D721Med (cell line): ENCODE measurements at places on chromosomes 2 and 18.

DNA sequence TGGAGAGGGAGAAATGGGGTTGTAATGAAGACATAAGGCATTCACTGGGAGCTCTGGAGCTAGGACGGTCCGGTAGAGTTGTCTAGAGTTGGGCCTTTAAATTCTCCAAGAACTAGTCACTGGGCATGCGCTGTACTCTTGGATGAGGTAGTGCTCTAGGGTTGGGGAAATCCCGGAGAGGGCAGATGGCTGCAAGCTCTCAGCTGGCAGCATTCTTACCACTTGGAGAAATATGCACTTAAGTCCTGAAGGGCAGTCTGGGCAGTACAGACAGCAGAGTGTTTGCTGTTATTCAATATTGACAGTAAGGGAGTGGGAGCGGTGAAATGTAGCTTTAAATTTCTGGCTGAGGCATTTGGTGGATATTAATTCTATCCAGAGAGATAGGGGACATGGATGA is 214.6 kb downstream of the RDH14 start:
- no peak for DNase-seq

GRCh38 chr2:55157474-55157884 is 74.6 kb downstream of the CLHC1 start:
- no peak for DNase-seq

- no peak for DNase-seq
Observed at GRCh38 chr2:71018625-71019024, 24.0 kb upstream of the TEX261 start.

- DNase-seq = no peak
Observed at GRCh38 chr18:3704556-3705344, 254.8 kb downstream of the TGIF1 start.

DNA sequence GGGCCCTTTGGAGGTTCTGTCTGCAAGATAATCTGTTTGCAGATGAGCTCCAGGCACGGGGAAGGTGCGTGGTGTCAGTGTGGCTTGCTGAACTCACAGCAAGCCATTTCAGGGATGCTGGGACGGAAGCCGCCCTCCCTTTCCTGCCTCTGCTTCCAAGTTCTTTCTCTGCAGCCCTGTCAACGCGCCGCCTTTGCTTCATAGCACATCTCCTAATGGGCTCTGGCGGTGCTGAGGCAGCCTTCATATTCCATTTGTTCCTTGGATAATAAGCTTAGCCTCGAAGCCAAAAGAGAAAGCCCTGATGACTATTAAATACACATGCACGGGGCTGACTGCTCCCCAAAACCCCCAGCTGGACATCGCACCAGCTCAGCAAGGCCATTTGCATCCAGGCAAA is 81.7 kb upstream of the TAF1B start:
- no peak for DNase-seq

DNA sequence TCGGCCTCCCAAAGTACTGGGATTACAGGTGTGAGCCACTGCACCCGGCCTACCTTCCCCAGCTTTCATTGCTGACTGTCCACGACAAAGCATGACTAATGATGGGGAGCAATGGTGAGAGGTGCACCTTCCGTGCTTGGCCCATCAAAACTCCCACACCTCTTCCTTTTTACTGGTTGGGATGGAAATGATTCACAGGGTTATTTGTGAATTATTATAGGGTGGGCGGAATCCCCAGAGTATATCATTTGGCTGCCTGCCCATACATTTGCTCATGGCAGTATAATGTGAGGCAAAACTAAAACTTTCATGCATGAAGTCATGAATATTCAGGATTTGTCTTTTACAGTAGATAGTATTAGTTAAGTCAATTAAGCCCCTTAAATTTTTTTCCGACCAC is 334.2 kb upstream of the NETO1 start:
- DNase-seq = no peak

DNA sequence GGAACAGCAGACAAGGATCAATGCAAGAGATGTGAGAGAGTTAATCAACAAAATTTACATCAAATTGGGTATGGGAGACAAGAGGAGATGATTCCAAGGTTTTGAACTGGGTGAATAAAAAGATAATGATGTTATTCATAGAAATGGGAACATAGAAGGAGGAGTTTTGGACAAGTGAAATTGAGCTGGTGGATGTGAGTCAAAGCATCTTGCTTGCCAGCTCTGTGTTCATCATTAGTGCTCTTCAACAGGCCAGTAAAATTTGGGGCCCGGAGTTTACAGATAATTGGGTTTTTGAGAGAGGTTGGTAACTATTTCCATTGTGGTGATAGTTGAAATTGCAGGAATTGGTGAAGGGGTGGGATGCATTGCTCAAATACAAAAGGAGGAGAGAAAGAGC is 69.9 kb upstream of the CAVIN2 start:
- no peak for DNase-seq

GRCh38 chr2:11711354-11711716 is 35.1 kb upstream of the LPIN1 start:
- no peak for DNase-seq

DNA sequence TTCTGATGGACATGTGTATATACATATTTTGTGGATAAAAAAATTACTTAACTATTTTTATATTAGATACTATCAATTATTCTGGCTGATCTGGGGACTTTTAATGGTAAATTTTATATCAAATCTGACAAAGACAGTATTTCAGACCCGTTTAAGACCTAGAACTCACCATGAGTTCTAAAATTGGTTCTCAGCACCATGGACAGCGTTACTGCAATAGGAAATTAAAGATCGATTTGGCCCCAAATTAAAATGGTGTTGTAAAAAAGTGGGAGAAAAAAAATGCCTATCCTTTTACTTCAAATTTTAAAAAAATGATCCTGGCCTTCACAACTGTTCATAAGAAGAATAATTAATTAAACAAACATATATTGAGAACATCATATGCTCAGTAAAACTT is 919 bp upstream of the SCN2A start:
- DNase-seq = no peak

- DNase-seq = no peak
Observed at GRCh38 chr2:207852791-207853190, 83.1 kb upstream of the FZD5 start.

- DNase-seq = no peak
Observed at GRCh38 chr2:119012345-119013301, 70.6 kb downstream of the MARCO start.

DNA sequence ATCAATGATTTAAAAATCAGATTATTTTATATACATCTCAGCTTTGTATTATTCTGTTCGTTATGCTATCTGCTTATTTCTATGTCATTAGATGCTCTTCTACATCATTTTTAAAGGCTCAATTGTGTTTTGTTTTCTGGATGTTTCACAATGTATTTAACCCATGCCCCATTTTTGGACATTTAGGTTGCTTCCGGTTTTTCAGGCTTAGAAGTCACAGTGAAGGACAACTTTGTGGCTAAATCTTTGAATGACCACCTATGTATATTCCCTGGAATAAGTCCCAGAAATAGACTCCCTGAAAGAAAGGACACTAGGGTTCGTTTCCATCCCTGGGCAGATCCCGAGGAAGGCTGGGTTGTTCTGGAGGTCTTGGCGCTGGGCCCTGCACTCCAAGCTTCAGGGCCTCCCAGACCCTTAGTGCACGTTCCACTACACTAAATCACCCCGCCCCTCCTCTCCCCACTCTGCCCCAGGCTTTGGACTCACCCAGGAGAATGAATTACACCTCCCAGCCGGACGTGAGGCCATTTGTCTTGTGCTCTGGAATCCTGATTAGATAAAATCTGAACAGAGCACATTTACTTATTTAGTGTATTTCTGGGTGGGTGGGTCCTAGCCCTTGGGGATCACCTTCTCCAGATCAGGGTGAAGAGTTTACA is 188.2 kb downstream of the ZFP36L2 start:
- no peak for DNase-seq

- no peak for DNase-seq
Observed at GRCh38 chr2:213678437-213679218, 394.4 kb downstream of the SPAG16 start.

GRCh38 chr2:105099153-105099552 is 61.3 kb downstream of the MRPS9 start:
- no peak for DNase-seq

GRCh38 chr18:31294199-31294747 is 23.7 kb upstream of the DSG1 start:
- no peak for DNase-seq

GRCh38 chr2:233015019-233015645 is 2.1 kb upstream of the NGEF start:
- DNase-seq = no peak

GRCh38 chr18:7642331-7642890 is 75.3 kb downstream of the PTPRM start:
- no peak for DNase-seq

- DNase-seq = no peak
Observed at GRCh38 chr2:137118140-137118539, 352.8 kb downstream of the THSD7B start.

DNA sequence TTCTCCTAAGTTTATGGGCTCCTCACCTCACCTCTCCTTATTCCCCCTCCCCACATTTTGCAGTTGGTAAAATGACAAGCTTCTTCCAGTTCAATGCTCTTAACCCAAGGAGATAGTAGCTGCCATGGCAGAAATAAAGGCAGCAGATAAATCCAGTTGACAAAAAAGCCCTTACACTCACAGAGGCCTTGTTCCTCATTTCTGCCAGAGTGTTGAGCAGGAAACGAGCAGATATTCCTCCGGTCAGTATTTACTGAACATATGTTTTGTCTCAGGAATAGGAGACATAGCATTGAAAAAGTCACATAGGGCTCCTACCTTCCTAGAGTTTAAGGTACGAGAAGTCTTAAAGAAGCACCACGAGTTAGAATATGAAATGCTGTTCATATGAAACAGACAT is 493.7 kb upstream of the TNP1 start:
- DNase-seq = no peak

- peak; percentile 52 for DNase-seq
Observed at GRCh38 chr2:32946314-32947075, at the start of gene LTBP1. TSS of gene LTBP1 (plus strand) at chr2:32946953. CDS start at chr2:32947325, 372 bp downstream.

DNA sequence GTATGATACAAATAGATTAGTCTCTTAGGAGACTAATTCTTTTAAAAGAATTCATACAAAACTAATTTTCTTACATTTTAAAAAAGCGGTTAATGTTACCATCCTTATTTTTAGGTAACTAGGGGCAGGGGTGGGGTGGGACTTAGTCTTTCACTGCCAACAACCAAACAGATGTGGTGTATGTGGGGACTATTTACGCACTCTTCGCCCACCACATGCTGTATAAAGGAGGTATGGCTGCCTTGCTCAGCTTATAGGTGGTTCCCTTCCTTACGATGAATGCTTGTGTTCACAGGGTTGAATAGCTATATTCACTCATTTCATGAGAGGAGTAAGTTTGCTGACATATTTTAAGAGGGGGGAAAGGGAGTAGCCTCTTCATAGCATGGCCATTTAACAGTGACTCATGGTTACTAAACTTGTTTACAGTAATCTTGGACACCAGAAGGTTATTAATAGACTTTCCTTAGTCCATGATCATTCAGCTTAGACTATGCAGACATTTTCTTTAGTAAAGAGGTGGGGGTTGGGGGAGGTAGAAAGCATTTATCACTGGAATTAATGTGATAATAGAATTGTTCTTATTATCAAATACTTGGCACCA is 61.8 kb downstream of the CAB39 start:
- no peak for DNase-seq

GRCh38 chr2:29492701-29493100 is 377.5 kb downstream of the CLIP4 start:
- no peak for DNase-seq

- no peak for DNase-seq
Observed at GRCh38 chr2:233012301-233012971, 620 bp downstream of the NGEF start.

GRCh38 chr2:37671816-37672103 is 318 bp upstream of the CDC42EP3 start:
- no peak for DNase-seq

DNA sequence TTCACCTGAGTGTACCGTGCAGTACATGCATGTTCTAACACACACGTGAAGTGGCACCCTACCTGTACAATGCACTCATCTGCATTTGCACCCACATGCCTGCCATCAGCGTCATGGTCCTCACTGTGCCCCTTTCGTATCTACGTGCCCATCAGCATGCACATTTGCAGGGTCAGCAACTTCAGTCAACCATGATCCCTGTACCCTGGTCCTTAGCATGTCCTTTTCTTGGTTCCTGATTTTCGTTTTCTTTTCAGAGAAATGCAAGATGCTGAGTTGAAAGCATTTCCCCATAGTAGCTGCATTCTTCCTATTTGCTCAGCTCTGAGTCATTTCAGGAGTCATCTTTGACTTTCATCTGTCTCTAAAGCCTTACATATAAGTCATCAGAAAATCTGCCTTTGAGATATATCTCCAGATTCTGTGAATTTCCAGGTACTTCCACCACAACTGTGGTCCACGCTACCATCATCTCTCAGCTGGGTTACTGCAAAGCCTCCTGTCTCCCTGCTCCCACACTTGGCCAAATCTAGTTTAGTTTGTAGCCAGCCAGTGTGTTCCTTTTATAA is 14.7 kb upstream of the PUM2 start:
- no peak for DNase-seq
